Nucleus accumbens (tissue), 56 donors: ENCODE measurements at places on chromosomes 1 and 21.
A peak's percentile ranks its signal among the peaks of the same experiment; 100 is the strongest.

- no peak for DNase-seq
Observed at GRCh38 chr21:44375761-44376241, 22.4 kb downstream of the TRPM2 start.

GRCh38 chr1:44496541-44497171 is 91.6 kb downstream of the RNF220 start:
- no peak for DNase-seq

- peak; percentile 15 for DNase-seq
Observed at GRCh38 chr1:19676438-19676922, 11.8 kb downstream of the HTR6 start.

DNA sequence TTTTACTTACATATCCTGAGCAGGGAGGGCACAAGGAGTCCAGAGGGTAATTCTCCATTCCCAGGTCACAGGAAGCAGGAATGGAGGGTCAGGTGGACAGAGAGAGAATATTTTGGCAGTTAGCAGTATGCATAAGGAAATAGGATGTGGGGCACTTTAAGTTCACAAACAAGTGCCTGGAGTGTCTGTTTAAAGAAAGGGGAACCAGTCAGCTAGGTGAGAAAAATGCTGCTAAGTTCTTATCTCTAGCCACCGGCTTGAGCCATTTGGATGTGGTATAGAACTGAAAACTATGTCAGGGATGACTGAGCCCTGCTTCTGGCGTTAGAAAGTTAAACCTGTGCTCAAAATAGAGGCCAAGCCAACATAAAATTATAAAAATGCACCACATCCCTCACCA is 739.7 kb upstream of the NCAM2 start:
- no peak for DNase-seq

DNA sequence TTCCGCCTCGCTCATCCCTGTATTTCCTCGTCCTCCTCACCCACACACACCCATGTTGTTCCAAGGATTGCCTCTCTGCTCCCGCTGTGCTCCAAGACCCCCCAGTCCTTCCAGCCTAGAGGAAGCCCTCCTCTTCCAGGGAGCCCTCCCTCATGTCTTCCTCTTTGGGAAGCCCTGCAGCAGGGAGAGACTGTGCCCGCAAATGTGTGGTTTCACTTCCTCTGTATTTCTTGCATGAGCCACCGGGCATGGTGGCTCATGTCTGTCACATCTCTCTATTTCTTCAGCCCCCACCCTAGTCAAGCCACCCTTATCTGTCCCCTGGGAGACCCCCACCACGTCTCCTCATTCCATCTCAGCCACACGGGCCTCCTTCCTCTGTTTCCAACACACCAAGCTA is 57.5 kb upstream of the PAX7 start:
- no peak for DNase-seq

- DNase-seq: no peak
Observed at GRCh38 chr1:97920276-97920831, 480 bp downstream of the DPYD start.

GRCh38 chr21:34072145-34073031 is 990 bp upstream of the MRPS6 start:
- DNase-seq: no peak

- no peak for DNase-seq
Observed at GRCh38 chr1:28737307-28738132, 780 bp downstream of the YTHDF2 start.

DNA sequence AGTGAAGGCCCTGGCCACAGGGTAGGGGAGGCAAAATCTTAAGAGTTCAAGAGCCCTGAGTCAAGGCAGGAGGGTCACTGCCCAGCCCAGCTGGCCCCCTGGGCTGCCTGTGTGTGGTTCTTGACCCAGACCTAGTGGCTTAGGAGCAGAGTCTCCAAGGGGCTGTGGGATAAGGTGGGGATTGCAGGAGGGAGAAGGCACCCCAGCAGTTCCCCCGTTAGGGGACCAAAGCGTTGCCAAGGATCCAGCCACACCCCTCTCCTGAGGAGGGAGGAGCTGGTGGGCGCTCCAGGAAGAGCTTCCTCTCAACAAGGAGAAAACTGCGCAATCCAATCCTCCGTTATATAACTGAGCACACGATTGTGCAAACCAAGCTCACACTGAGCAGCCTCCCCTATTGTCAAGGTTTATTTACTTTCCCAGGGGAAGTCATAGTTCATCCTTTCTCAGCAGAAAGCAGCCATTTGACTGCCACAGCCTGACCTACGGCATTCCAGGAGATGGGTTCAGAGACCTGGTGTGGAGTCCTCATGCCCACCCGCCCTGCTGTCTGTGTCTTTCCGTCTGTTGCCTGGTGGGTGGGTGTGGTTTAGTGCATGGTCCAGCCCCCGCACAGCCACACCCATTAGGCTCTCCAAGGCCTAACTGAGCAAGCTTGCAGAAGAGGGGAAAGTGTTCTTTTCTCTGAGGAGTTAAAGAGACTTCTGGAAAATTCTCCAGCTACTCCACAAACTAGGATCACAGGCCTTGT is 3.5 kb downstream of the EPHX1 start:
- DNase-seq: no peak

GRCh38 chr1:1185101-1185765 is 11.6 kb downstream of the TTLL10 start:
- DNase-seq: peak; percentile 39

GRCh38 chr1:235516862-235517446 is 12.7 kb upstream of the B3GALNT2 start:
- no peak for DNase-seq

- no peak for DNase-seq
Observed at GRCh38 chr21:31921079-31921478, 48.3 kb downstream of the HUNK start.

GRCh38 chr21:24076179-24076578 is 1531.1 kb downstream of the MRPL39 start:
- DNase-seq: no peak

DNA sequence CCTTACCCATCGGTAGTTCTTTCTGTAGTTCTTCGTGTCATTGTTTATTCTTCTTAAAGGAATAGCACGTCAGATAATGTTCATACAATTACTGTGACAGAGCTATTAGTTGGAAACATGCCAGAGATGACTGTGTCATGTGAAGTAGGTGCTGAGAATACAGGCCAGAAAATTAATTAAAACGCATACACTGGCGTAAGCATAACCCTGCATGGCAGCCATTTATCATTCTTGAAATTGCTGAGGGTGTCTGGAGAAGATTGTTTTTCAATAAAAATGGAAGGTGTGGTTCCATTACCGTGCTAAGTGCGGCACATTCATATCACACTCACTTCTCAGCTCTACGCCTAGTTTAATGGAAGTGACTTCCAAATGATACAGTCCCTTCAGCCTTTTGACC is 7.8 kb downstream of the ETS2 start:
- DNase-seq: no peak

DNA sequence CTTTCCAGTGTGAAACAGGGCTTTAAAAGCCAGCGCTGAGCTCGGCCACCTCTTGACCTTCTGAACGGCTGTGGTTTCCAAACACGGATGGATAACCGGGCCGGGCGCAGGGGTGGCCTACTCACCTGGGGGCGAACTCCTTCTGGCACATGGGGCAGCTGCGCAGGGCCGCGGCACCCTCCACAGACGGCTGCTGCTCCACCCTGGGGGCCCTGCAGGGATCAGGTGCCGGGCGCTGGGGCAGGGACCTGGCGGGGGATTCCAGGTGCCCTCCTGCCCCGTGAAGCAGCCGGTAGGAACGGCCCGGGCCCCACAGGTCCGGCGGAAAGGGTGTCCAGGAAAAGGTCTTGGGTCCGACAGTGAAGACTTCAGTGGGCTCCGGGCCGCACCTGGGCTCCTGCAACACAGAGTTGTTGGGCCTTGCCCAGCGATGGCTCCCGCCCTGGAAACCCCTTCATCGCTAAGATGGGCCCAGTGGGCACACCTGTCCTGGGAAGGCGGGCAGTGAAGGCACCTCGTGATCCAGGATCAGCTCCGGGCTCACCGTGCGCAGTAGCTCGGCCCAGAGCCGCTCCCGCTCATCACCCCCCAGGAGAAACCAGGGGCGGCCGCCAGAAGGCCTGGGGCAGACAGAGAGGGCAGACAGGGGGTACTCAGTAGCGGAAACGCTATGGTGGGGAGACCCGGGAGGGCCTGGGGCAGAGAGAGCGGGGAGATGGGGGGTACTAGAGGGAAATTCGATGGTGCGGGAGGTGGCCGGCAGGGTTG is 874 bp downstream of the FAAP20 start:
- no peak for DNase-seq

DNA sequence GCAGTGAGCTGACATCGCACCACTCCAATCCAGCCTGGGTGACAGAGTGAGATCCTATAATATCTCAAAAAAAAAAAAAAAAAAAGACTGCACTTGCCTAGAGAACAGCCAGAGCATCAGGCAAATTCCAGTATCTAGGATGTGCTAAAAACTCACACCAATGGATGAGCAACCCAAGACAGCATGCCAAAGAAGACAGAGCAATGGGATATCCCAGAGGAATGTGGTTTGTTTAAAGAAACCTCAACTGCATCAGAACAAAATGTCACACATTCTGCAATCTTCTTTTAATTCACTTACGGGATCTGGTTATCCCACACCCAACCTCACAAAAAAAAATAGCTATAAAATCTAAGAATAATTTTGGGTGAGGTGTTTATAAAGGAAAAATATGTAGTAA is 7.3 kb downstream of the KCNH1 start:
- DNase-seq: no peak

- DNase-seq: no peak
Observed at GRCh38 chr21:45021428-45022347, 52.7 kb upstream of the ADARB1 start.

DNA sequence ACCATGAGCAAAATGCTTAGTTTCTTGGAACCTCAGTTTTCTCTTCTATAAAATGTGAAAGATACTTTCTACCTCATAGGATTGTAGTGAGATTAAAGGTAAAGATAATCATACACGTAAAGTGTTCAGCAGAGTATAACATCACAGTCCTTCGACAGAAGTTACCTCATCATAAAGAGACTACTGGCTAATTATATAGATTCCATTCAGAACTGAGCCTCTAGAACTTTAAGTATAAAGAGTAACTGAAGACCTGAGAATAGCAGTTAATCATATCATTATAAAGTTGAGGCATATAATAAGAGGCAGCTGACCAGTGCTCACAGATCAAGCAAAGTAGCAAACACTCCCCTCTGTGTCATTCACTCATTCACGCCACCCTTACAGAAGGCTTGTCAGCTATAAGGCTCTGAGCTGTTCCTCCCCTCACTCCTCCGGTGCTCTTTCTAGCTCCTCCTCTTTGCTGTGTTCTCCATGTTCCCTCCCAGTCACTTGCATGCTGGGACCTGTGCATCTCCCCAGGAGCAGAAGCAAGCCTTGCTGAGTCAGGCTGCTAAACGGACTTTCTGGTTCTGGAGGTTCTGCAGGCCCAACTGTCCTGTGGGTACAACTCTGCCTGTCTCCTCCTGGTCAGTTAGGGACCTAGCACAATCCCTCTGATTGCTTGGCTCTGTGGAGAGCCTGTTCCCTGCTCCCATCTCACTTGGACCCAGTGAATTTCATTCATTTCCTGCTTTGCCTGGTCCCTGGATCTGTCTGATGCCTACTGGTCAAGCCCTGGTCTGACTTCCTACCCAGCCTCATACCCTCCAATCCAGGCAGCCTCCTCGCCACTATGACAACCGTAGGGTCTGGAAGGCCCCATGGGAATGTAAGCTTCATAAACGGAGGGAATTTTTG is 28.3 kb upstream of the LY9 start:
- DNase-seq: no peak

- DNase-seq: no peak
Observed at GRCh38 chr1:203304391-203304918, 864 bp upstream of the BTG2 start.

- DNase-seq: no peak
Observed at GRCh38 chr1:171911506-171911905, 70.2 kb downstream of the DNM3 start.

DNA sequence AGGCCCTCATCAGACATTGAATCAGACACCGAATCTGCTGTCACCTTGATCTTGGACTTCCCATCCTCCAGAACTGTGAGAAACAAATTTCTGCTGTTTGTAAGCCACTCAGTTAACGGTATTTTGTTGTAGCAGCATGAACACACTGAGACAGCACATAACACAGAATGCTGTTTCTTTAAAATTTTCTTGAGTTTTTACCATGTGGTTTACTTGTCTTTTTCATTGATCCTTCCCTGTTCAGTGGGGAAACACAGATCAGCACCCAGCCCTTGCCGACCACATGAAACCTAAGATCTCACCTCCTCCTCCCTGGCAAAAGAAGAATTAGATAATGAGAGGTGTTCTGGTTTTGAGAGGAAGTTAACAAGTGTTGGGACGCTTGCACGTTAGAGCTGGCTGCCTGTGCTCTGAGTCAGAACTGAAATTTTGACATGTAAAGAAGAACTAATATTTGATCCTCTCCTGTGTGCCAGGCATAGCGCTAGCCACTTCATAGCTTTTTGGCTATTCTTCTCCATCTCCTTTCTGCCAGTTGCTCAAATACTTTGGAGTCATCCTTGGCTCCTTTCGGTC is 179.6 kb downstream of the DHRS3 start:
- DNase-seq: no peak

DNA sequence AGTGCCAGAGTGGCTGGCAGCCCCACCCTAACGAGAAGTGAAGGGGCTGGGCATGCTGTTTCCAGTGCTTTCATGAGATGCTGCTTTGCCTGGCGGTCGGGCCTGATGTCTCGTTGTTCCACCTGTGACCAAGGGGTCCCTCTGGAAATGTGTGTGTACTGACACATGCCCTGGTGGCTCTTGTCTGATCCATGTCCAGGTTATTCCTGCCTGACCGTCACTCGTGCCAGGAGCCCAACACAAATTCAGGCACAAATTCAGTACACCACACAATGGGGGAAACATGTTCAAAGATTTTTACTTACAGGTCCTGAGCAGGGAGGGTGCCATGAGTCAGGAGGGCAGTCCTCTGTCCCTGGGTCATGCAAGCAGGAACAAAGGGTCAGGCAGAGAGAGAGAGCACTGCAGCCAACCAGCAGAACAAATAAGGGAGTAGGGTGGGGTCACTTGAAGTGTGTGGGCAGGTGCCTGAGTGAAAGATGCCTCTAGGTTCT is 76.3 kb downstream of the ADARB1 start:
- no peak for DNase-seq

DNA sequence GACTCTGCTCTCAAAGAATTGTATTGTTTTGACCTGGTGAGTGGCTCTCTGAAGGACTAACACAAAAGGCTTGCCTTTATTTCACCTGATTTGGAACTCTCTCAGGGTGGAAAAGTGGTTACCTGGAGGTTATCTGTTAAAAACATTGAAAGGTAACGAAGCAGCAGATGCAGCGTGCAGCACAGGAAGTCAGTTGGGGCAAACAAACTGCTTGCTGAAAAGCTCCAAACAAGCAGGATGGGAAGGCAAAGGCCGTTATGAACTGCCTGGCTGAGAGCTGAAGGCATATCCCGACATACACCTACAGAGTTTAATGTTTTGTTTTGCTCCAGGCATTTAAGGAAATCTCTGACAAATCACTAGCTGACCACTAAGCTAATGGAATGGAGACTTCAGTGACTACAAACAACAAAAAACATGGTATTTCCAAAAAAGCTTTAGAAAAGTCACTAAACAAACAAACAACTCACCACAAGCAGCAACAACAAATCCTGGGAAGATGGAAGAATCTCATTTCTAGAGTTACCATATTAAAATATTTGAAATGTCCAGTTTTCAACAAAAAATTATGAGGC is 44.3 kb upstream of the BATF3 start:
- no peak for DNase-seq
